Endothelial cell (in vitro differentiated cells): ENCODE measurements at places on chromosomes 12 and 14.

- DNase-seq: no peak
Observed at GRCh38 chr12:132502149-132502881, 12.4 kb downstream of the FBRSL1 start.

GRCh38 chr12:48717252-48717695, 767 bp upstream of the CCNT1 start:
- no peak for DNase-seq

GRCh38 chr12:116370004-116370404, 92.5 kb upstream of the MED13L start:
- no peak for DNase-seq

DNA sequence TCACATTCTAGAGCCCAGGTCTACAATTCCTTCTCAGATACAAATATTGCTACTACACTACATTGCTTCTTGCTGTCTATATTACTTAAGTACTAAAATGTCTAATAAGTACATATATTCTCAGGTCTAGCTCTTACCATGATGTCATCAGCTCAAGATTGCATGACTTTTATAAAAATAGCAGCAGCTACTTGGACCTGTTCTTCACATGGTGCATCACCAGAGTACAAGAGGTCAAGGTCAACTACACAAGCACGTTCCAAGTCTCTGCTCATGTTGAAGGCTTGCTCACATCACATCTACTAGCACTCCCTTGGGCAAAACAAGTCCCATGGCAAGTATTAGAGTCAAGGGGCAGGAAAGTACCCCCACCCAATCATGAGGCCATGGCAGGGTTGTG, 465.6 kb downstream of the MED13L start:
- DNase-seq: no peak

- no peak for DNase-seq
Observed at GRCh38 chr12:93107514-93108312, 178.6 kb upstream of the EEA1 start.

DNA sequence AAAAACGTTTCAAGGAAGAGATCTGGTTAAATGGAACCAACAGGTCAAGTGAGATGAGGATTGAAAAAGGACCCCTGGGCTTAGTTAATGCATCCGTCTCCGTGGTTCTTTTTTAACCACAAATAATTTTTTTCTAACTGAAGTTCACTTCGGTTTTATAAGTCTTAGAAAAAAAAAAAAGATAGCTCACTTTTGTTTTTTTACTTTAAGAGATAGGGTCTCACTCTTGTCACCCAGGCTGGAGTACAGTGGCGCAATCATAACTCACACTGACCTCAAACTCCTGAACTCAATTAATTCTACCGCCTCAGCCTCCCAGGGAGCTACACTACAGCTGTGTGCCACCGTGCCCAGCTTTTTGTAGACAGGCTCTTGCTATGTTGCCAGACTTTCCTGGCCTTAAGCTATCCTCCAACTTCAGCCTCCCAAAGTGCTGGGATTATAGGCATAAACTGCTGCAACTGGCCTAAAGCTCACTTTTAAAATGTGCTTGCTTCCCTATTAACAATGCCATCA, 11.8 kb downstream of the HNRNPC start:
- no peak for DNase-seq

DNA sequence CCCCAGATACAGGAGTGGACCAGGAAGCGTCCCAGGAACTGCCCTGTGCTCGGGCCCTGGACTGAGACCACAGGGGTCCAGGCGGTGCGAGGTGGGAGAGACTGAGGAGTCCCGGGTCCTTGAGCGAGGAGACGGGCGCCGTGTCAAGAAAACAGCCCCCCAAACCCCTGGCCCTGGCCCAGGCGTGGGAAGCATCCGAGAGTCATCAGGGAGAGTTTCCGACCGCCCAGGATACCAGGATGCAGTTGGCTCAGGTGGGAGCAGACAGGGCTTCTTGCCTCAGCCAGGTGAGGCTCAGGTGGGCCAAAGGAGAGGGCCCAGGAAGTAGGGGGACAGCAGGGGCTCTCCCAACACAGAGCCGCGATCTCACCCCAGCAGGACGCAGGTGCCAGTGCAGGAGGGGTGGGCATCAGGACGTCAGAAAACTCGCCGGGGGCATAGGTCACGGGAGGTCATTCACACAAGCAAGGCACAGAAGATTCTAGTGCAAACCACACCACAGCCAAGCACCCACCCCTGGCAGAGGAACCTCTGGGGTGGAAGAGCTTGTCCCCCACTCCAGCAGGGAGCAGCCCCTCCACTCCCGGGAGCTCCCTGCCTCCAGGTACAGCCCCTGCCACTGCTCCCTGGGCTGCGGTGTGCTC, 102.5 kb upstream of the EIF5 start:
- DNase-seq: no peak

DNA sequence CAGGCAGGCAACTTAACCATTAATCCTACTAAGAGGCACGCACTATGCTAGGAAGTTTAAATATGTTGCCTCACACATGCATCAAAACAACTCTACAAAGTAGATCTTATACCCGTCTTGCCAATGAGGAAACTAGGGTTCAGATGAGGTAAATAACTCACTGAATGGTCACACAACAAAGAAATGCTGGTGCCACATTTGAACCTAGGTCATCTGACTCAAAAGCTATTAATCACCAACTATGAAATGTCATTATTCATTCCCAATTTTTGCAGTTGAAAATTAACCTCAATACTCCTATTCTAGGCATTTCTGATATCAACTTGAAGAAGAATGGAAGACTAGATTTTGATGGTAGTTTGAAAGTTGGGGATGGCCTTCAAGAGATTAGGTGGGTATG, 2.8 kb upstream of the PYROXD1 start:
- DNase-seq: no peak

- DNase-seq: no peak
Observed at GRCh38 chr12:82896979-82897378, 210.3 kb downstream of the TMTC2 start.

DNA sequence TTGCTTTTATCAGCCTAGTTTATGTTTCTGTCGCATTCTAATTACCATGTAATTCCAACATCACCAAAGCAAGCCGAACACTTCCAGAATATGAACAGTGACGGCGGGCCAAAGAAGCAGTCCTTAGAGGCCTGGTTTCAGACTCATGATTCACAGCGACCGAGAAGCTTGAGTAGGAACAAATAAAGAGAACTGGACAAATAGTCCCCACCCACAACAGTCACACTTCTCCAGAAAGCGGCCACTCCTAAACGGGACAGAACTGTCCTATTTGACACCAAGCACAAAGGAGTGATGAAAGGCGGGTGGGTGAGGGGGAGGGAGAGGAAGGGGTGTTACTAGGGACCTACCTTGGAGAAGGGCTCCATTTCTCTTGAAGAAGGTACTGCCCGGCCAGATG, 136.4 kb downstream of the FOXN3 start:
- no peak for DNase-seq

DNA sequence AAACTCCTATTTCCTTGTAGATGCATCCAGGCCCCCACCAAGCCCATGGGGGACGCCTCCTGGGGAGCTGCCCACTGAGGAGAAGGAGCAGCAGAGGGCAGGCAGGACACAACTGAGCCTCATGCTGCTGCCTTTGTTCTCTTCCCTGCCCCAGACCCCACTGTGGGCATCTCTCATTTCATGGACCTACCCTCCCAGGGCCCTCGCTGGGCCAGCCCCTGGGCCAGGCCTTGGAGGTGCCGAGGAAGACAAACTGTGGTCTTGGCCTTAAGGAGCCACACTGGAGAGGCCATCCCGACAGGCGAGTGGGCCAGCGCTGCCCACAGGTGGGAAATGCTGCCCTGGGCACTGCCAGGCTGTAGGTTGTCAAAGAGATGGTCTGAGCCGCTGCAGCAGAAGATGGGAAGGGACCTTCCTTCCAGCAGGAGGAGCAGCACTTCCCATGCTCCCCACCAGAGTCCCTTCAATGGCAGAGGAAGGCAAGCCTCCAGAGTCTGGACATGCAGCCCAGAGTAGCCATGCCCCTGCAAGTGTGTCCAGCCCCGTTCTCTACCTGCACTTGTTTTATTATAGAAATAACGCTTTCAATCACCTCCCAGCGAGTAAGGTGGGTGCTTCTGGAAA, 147.4 kb downstream of the BCL11B start:
- DNase-seq: peak; percentile 9
